Activated naive CD4-positive, alpha-beta T cell treated with anti-CD3 and anti-CD28 coated beads, Interleukin-2, amount 50 U/mL, for 72 hours (primary cell): ENCODE measurements at places on chromosomes 11 and 22.

- no peak for DNase-seq
These were observed 31.7 kb downstream of the INSC start for GRCh38 chr11:15146271-15147003.

DNA sequence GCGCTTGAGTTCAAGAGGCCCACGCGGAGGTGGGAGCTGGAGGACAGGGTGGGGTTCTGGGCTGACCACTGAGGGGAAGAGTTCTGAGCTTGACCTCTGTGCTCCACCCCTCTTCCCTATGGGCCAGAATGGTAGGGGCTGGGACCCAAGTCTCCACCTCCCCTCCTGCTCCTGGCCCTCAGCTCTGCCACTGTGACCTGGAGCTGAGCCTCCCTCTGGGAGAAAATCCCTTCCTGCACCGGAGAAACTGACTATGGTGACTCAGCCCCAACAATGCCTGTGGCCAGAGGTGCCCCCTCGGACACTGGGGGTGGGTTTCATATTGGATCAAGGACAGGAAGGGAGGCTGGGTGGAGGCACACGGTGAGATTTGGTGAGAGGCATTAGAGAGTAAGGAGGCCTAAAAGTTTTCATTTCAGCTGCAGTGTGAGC, 23.0 kb downstream of the RELT start:
- no peak for DNase-seq

GRCh38 chr11:14973621-14974514, 1.7 kb upstream of the CALCA start:
- DNase-seq, result no peak

GRCh38 chr11:65421794-65422632, 585 bp upstream of the NEAT1 start:
- DNase-seq, result peak; percentile 96

GRCh38 chr11:112967082-112967481, 5.9 kb downstream of the NCAM1 start:
- no peak for DNase-seq

- DNase-seq, result no peak
These were observed 115.8 kb upstream of the PITPNB start for GRCh38 chr22:28034760-28035401.
